PC-9 (cell line): ENCODE measurements at places on chromosomes 2 and 18.

GRCh38 chr2:222545823-222546795, 109.8 kb downstream of the FARSB start:
- H3K36me3 ChIP-seq: no peaks in the 10 kb centered on the region
- H3K4me3 ChIP-seq: no peak overlapping the region
- no peaks in the 10 kb centered on the region for H3K27me3 ChIP-seq

- no peaks in the 10 kb centered on the region for H3K4me1 ChIP-seq
- H3K27ac ChIP-seq: no peak overlapping the region
- H3K36me3 ChIP-seq: no peaks in the 10 kb centered on the region
- no peak for DNase-seq
- no peak overlapping the region for H3K4me3 ChIP-seq
Observed at GRCh38 chr2:204135752-204136151, 199.2 kb downstream of the ICOS start.

DNA sequence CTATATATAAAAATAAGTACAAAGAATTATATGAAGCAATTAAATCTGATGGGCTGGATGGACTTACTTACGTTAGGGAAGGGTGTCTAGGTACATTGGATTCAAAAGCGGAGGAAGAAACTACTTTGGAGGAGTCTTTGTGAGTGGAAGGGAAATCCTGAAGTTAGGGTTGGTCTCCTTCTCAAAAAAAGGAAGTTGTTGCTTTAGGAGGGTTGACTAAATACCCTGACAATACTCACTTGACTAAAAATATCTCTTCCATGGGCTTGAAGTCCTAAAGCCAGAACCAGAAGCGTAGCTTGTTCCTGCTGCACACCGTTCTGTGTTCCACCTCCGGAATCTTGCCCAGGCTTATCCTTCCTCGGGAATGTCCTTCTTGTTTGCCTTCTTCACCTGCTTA, 143.3 kb upstream of the ZEB2 start:
- DNase-seq: no peak
- H3K27me3 ChIP-seq: no peaks in the 10 kb centered on the region
- no peak overlapping the region for H3K27ac ChIP-seq
- no peak overlapping the region for H3K4me3 ChIP-seq
- H3K4me1 ChIP-seq: no peaks in the 10 kb centered on the region; the same call in 1 of the 2 replicates

DNA sequence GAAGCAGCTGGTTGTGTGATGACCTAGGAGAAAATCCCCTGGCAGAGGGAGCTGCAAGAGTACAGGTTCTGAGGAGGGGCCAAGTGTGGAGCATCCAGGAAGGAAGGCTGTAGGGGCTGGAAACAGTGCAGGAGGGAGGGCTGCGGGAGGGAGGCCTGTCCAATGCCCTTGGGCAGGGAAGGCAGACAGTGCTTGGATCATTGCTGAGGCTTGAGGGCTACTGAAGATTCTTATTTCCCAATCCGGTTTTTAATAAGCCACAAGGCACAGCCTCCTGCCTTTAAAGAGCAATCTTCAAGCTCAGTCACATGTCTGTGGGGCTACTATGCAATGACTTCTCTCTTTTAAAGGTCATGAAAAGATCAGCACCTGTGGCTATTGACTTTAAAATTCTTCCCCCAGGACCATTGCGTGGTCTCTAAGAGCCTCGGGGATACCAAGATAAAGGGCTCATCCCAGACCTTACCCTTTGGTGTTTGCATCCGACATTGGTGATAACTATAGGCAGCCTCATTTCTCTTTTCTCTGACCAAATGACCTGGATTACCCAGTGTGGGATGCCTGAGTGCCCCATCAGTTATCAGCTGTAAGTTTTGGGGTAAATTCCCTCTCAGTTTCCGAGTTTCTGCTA, 149.6 kb downstream of the DOCK10 start:
- no peak for DNase-seq

DNA sequence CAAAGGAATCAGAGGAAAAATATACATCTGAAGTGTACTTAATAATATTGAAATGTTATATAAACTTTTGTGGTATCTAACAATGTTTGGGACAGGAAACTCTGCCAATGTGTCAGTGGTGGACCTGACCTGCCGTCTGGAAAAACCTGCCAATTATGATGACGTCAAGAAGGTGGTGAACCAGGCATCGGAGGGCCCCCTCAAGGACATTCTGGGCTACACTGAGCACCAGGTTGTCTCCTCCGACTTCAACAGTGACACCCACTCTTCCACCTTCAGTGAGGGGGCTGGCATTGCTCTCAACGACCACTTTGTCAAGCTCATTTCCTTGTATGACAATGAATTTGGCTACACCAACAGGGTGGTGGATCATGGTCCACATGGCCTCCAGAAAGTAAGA, 32.6 kb downstream of the CALCRL start:
- DNase-seq: no peak
- H3K27me3 ChIP-seq: no peaks in the 10 kb centered on the region
- H3K36me3 ChIP-seq: no peaks in the 10 kb centered on the region
- no peak overlapping the region for H3K27ac ChIP-seq
- H3K4me3 ChIP-seq: no peak overlapping the region

DNA sequence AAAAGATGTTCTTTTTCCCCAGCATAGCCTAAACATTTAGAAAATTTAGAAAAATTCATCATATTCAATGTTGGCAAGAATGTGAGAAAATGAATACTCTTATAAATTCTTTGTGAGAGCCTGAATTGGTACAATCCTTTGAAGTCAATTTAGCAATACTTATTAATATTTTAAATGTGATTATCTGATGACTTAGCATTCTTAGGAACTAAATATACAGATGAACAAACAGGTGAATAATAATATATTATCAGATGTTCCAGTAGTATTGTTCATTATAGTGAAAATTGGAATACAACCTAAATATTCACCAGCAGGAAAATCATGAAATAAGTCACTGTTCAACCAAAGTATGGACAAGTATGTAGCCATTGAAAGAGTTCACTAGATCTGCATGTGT, 55.5 kb upstream of the MEIS1 start:
- H3K4me3 ChIP-seq: no peak overlapping the region
- H3K27ac ChIP-seq: no peak overlapping the region
- H3K4me1 ChIP-seq: peaks cover 13% of the 10 kb centered on the region
- H3K36me3 ChIP-seq: no peaks in the 10 kb centered on the region
- H3K27me3 ChIP-seq: no peaks in the 10 kb centered on the region

- H3K4me3 ChIP-seq: no peak overlapping the region
- no peak overlapping the region for H3K27ac ChIP-seq
- H3K36me3 ChIP-seq: no peaks in the 10 kb centered on the region
- no peaks in the 10 kb centered on the region for H3K4me1 ChIP-seq
- no peaks in the 10 kb centered on the region for H3K27me3 ChIP-seq
- DNase-seq: no peak
Observed at GRCh38 chr2:230874456-230874855, 9.7 kb downstream of the ITM2C start.

- no peak overlapping the region for H3K27ac ChIP-seq
- no peak for DNase-seq
- no peaks in the 10 kb centered on the region for H3K4me1 ChIP-seq
- no peaks in the 10 kb centered on the region for H3K36me3 ChIP-seq
- H3K27me3 ChIP-seq: no peaks in the 10 kb centered on the region
Observed at GRCh38 chr18:41064916-41065315, 890.1 kb upstream of the PIK3C3 start.

DNA sequence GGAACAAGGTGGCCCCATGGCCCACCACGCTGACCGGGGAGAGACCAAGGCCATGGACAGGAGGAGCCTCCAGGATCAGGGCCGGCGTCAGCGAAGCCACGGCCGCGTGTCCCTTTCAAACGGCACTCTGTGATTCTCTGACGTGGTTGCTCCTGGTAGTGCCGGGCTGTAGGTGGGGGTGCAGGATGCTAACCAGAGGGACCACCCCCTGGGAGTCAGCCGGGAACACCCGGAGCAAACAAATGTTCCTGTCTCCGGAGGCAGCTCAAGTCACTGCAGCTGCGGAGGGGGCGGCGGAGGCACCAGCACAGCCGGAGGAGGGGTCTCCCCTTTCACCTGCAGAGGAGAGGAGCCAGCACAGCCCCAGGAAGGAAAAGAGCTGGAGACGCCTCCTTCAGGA, 750.6 kb upstream of the SALL3 start:
- no peaks in the 10 kb centered on the region for H3K36me3 ChIP-seq
- no peak overlapping the region for H3K27ac ChIP-seq
- DNase-seq: no peak
- H3K4me1 ChIP-seq: no peaks in the 10 kb centered on the region
- no peak overlapping the region for H3K4me3 ChIP-seq
- H3K27me3 ChIP-seq: peaks cover 81% of the 10 kb centered on the region
